ENCODE measurements at places on chromosomes 3 and 15.
A peak's percentile ranks its signal among the peaks of the same experiment; 100 is the strongest.

DNA sequence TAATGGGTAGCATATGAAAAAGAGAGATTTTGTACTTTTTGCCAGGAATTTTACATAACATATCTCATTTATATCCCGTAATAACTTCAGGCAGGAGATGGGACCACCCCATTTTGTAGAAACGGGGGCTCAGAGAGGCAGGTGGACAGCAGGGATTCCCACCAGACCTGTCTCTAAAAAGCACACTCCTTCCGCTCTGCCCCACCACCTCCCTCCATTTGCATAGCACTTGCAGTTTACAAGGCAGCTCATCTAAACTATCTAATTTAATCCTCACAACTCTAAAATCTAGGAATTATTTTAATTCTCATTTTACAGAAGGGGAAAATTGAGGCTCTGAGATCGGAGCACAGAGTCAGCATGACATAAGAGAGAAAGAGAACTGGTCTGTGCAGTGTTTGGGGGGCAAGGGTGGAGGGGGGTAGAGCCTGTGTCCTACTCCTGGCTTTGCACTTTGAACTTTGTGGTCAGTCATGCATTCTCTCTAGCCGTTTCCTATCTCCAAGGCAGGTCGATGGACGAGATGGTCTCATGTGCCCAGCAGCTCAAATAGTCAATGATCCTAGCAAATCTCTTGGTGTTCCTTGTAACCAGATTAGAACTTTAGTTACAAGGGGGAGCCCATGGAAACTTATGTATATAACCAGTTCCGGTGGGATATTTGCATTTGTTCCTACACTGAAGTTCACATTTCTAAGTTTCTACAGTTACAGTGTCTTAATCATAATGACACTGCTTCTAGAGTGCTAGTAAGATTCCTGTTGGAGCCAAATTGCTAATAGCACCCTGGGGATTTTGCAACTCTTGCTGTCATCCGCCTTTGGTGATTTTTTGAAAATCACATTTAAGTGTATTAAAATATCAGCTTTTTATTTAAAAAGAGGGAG, 18.6 kb downstream of the CRYGS start:
- no peak for DNase-seq

DNA sequence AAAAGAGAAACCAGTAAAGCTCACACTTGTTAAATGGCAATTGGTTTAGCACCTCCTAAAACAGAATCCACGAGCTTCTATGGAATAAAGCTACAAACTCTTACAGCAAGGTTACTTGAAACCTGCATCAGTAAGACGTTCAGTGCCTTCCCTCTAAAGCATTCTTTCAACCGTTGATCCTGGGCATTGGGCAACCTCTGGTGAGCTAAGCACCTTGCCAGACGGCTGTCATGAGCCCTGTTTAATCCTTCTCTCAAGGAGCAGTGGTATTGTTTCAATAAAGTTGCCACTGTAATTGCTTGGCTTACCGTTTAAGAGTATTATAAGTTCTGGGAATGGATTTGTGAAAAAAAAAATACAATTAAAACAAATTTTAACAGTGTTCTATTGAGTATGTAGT, 75.0 kb downstream of the COL8A1 start:
- DNase-seq, result no peak

GRCh38 chr3:111418391-111418790, 123.6 kb upstream of the CD96 start:
- no peak for DNase-seq

GRCh38 chr3:178195824-178196223, 340.4 kb upstream of the KCNMB2 start:
- no peak for DNase-seq

DNA sequence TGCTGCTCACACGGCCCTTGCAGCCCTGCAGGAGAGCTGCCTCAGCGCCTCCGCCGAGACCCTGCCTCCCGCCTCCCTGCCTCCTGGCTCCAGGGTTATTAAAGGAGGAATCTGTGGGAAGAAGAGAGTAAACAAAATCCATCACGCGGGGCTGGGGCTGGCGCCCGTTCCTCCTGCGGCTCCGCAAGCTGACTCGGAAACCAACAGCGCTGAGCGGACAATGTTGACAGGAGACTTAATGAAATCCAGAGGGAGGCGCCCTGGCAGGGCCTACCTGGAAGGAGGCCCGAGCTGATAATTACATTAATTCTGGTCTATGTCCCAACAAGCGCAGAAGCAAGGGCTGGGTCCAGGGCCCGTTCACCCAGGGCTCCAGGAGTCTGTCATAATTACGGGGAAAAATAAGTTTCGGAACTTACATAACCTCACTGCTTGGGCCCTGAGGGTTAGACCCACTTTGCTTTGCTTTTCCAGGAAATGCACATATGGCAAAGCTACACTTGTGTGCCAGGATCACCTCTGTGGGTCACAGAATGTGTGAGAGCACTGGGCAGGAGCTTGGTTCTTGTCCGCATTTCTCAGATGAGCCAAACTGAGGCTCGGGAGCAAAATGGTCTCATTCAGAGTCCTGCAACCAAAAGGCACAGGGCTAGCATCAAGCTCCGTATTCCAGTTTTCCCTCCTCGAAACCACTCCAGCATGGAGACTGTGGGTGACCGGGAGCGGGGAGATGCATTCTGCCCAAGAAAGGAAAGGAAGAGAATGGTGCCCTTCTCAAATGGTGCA, 43.8 kb upstream of the SLC6A6 start:
- DNase-seq, result no peak

DNA sequence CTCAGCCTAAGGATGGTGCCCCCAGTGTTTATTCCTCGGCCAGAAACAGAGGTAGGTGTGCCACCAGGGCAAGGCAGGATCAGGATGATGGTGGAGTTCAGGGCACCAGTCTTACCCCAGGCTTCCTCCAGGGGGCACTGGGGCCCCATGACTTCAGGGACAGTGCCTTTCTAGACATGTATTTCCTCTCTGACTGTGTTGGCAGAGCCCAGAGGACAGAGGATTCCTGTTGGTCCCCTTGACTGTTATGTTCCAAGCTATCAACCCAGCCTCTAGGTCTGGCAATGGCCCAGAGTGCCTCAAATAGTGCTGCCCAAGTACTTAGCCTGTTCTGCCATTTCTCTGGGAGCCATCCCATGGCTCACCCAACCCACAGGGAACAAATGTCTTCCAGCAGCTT, 2.8 kb downstream of the HEMK1 start:
- DNase-seq, result peak; percentile 90

DNA sequence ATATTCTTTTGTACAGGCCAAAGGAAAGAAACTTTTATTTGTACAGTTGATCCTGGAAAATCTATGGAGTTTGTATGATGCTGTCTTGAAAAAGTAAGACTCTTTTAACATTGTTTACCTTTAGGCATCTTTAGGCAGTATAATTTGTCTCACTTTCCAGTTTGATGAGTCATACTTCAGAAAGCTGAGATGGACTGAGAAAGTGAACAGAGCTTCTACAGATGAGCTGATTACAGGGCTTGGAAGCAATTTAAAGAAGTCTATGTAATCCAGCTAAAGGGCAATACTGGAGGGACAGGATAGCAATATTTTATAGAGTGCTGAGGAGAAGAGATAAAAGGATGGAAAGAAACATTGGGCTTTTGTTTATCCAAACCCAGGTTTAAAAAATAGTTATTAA, 123.5 kb upstream of the GOLGA6L4 start:
- no peak for DNase-seq

GRCh38 chr3:150682279-150682678, 21.4 kb downstream of the ERICH6 start:
- no peak for DNase-seq

DNA sequence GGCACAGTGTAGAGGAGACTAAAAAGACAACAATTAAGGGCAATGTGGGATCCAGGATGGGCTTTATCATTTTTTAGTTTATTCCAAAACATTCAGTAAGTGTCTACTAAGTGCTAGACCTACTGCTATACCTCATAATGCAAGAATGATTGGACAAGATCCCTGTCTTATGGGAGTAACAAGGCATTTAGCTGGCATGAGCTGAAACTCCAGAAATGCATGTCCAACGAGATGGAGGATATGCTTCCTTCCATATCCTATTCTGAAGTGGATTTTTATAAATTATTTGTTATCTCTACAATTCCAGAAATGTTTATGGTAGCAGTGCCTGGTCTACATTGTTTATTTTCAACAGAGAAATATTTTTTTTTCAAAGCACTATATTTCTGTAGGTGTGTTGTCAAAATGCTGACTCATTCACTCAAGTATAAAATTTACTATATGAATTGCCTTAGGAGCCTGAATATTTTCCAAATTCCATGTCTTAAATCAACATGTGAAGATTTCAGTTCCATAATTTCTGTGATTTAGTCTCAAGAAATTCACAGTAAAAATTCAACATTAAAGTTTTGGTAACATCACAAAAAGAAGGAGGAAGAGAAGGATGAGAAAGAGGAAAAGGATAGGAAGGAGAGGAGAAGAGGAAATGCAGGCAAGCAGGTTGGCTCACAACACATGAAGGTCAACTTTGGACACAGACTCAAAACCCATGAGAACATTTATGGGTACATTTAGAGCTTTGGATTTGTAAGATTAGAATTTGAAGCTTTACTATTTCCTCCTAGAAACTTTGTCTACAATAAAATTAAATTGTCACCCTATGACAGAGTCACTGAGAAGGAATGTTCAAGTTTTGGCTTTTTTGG, 88.6 kb downstream of the P3H2 start:
- DNase-seq, result no peak

DNA sequence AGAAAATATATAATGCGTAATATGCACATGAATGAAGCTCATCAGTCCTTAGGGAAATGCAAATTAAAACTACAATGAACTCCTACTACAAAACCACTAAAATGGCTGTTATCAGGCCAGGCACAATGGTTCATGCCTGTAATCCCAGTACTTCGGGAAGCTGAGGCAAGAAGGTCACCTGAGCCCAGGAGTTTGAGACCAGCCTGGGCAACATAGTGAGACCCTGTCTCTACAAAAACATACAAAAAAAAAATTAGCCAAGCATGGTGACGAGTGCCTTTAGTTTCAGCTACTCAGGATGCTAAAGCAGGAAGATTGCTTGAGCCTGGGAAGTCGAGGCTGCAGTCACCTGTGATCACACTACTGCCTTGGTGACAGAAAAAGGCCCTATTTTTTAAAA, 85.2 kb downstream of the MAP4 start:
- no peak for DNase-seq

GRCh38 chr3:11116336-11117059, 37.8 kb upstream of the HRH1 start:
- no peak for DNase-seq

DNA sequence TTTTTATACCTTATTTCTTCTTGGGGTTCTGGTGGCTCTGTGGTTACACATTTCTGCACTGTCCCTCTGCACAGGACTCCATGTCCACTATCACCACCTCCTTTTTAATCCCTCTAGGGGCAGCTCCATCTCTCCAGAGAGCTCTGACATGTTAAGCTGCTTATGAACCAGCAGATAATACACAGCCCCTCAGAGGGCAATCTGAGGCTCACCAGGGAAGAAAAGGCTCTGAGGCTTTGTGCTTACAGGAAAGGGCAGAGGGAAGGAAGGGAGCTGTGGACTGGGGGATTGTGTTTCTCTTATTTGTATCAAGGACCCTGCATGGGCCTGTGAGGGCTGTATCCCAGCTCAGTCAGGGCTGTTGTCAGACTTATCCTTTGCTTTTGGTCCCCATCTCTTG, 164.5 kb downstream of the EPHB1 start:
- no peak for DNase-seq

- DNase-seq, result no peak
Measured at GRCh38 chr3:69716119-69716518, 23.1 kb upstream of the MITF start.

GRCh38 chr3:151307131-151307530, 9.5 kb downstream of the GPR87 start:
- DNase-seq, result no peak

DNA sequence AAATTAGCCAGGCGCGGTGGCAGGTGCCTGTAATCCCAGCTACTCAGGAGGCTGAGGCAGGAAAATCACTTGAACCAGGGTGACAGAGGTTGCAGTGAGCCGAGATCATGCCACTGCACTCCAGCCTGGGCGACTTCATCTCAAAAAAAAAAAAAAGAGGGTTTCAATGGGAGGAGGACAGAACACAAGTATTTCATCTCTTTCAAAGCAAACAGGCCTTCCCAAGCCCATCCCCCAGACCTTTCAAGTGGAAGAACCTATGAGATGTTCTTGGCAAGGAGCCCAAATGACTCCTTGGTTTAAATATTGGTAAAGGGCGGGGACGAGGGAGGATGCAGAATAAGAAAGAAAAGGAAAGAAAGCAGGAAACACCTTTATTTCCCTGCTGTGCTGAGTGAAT, 62.2 kb upstream of the MCF2L2 start:
- DNase-seq, result no peak

DNA sequence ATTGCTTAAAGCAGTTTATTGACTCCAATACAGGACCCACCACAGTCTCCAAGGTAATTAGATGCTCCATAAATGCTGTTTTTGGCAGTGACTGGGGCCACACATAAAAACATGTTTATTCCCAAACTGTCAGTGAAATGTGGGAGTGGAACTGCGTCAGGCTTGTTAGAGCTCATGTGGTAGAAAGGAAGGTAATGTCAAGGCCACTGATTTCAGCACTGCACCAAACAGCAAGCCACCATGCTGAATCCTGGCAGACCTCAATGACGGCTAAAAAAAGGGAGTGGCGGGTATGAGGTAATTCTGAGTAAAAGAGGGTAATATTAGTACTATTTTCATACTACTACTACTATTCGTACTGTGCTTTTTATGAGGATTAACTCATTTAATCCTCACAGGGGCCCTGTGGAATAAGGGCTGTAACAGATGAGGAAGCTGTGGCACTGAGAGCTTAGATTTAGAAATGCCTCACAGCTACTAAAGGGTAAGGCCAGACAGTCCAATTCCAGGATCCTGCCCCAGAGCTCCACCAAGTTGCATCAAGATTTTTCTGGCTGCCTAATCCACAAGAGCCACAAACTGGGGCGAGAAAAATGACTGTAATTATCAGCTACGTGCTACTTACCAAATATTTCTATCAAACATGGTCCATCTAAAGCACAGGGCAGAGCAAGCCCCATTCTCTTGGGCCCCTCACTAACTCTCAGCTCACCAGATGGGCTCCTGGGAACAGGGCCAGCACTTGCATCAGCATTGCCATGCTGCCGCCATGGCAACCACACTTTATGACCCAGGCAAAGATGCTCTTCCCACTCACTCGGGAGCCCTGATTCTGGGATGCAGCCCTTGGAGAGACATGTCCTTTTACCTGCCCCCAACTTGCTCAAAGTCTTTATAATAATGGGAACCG, 83.6 kb upstream of the SPATA12 start:
- DNase-seq, result no peak

DNA sequence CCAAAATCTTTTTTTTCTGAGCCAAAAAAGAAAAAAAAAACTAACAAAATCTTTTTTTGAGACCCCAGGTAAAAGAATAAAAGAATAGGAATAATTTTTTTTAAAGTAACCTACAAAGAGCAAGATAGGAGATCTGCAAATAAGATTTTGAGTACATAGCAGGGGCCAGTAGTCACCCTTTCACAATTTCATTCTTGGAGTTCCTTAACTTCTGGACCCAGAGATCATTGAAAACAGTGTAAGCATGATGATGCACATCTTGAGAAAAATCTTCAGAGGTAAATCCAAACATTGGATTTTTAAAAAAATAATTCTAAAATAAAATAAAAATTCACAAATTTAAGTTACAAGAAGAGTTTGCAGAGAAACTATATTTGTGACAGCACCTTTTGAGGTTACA, 18.8 kb downstream of the TFRC start:
- DNase-seq, result no peak
